ENCODE measurements at places on chromosomes 16 and 17.
A peak's percentile ranks its signal among the peaks of the same experiment; 100 is the strongest.

GRCh38 chr16:11495066-11495407 is 91.7 kb downstream of the LITAF start:
- no peak for DNase-seq

DNA sequence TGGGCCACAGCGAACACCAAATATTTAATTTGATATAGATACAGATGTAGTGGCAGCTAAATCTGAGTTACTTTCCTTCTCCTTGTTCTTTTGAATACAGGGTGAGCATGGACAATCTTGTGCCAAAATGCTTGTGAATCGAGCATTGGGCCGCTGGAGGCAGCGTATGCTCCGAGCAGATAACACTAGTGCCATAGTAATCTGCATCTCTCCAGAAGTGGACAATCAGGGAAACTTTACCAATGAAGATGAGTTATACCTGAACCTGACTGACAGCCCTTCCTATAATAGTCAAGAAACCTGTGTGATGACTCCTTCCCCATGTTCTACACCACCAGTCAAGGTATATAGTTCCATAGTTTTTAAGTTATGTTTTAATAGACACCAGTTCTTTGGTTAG is 21.2 kb upstream of the BCAS3 start:
- DNase-seq, result no peak

DNA sequence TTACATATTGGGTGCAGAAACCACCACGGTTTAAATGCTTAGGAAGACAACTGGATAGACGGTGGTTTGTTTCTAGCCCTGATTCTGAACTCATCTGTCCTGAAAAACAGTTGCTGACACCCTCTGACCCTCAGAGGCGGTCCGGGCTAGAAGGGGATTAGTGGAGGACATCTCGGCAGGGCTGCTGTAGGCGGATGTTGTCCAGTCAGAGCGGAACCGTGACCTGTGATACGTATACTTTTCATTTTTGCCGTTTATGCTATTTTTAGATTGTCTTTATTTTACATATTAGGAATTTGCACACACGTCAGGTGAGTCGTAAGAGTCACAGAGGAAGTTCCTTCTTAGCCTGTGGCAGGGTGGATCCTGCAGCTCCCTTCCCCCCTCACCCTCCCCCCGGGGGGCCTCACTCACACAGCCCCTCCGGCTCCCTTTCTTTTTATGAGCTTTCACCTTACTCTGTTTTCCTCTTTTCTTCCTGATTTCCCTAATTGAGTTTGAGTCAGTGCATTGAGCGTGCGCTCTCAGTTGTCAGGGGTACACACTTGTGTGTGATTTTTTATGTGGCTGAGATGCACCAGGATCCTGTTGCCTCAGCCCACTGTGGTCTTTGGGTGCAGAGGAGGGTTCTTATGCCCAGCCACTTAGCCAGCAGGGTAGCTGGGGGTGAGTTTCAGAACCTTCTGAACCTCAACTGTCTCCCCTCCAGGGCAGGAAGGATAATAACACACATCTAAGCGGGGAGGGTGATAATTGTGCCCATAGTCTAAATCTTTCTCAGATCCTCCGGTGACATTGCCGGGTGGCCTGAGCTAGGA is 211.1 kb upstream of the CHMP6 start:
- no peak for DNase-seq

- no peak for DNase-seq
Measured at GRCh38 chr16:82113741-82114140, 56.3 kb downstream of the MPHOSPH6 start.

DNA sequence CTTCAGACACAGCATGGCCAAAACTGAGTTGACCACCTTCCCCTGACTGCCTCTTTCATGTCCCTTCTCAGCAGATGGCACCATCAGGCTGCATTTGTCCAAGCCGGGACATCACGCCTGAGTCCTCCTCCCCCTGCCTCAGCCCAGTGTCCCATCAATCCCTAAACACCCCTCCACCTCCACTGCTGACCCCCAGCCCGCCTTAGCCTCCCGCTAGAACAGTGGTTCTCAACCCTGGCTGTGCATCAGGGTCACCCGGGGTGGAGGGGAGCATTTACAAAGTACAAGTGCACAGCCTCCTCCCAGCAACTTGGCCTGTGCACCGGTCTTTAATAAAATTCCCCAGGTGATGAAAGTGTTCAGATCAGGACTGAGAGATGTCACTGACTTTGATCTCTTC is 4.0 kb downstream of the C16orf82 start:
- DNase-seq, result no peak

GRCh38 chr17:74252211-74252610 is 21.8 kb upstream of the DNAI2 start:
- no peak for DNase-seq

DNA sequence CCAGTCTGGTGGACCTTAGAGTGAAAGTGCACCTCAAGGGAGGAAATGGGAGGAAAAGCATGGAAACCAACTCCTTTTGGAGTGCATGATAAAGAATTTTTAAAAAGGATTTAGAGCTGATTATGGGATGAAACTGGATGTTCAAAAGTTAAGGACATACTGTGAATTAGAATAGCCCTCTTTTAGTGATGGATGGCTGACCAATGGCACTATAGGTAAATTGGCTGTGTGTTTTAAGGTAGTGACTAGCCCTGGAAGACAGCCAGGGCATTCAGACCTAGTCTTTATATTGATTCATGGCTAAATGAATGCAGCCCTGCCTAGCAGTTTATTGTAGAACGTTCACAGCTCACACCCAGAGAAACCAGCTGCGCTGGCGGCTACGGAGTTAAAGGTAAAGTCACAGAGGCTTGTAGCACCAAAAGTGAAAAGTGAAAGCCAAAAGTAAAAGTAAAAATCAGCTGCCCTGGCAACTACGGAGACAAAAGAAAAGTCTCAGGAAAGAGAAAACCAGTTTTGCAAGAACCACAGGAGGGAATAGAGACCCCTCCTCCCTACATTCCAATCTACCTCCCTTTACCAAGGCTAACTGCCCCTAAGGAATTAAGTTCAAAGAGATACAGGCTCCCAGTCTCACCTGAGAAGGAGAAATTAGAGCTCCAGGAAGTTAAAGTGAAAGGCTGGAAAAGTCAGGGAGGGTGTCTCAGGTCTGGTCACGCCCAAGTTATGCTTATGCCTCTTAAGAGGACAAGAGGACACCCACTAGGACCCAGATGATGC is 21.8 kb downstream of the ACSM1 start:
- no peak for DNase-seq

- no peak for DNase-seq
Measured at GRCh38 chr17:17300624-17301568, 2.3 kb upstream of the NT5M start.

DNA sequence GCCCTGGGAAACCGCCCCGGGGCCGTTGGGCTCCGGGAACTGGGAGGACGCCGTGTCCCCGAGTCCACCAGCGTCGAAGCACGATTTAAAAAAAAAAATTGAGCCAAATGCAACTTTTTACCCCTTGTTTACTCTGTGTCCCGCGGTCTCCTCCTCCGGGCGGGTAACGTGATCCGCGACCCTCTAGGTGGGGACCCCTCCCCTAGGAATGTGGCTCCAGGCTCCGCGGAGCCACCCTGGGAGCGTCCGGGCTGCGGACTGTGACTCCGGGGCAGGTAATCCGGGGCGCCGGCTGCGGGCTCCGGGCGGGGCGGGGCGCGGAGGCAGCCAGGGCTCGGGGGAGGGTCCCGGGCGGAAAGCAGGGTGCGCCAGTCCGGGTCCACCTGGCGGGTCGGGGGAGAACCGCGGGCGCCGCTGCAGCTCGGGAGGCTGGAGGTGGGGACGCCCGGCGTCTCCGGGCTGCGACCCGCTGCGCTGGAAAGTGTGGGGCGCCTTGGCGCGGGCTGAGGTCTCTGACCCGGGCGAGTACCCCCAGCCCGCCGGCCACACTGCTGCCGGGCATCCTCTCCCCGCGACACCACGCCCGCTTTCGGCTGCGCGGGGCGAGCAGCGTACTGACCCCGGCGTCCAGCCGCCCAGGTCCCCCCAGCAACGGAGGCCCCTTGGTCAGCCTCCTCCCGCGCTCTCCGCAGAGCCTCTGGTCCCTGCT is 852 bp upstream of the HELZ start:
- DNase-seq, result no peak

DNA sequence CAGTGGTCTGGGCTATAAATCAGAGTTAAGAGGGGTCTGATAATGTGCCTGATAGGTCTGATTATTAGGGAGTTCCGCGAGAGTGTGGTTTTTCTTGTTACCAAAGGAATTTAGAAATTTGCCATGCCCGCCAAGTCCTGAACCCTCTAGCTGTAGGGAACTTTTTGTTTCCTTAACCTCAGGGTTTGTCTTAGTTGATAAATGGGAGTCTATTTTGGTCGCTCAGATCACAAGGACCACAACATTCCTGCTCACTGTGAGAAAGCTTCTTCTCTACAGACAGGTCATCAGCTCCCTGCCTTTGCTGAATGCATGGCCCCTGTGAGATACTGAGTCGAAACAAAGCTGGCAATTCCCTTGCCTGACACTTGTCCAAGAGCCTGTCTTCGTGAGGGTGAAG is 497.8 kb downstream of the HS3ST4 start:
- DNase-seq, result no peak

DNA sequence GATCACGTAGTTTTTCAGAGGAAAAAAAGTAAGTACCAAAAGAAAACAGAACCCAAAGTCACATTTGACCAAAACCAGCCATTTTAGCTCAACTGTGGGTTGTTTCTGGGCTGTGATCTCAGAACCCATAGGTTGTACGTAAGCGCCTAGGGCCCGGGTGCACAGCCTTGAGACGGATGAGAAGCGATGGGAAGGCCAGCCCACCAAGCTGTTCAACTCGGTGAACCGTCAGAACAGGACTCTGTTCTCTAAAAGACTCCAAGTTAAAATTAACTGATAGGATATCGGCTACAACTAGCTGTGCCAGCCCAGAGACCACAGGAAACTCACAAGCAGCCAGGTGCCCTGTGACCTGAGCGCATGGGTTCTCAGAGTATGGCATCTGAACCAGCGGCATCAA is 28.3 kb downstream of the USP22 start:
- DNase-seq, result no peak

DNA sequence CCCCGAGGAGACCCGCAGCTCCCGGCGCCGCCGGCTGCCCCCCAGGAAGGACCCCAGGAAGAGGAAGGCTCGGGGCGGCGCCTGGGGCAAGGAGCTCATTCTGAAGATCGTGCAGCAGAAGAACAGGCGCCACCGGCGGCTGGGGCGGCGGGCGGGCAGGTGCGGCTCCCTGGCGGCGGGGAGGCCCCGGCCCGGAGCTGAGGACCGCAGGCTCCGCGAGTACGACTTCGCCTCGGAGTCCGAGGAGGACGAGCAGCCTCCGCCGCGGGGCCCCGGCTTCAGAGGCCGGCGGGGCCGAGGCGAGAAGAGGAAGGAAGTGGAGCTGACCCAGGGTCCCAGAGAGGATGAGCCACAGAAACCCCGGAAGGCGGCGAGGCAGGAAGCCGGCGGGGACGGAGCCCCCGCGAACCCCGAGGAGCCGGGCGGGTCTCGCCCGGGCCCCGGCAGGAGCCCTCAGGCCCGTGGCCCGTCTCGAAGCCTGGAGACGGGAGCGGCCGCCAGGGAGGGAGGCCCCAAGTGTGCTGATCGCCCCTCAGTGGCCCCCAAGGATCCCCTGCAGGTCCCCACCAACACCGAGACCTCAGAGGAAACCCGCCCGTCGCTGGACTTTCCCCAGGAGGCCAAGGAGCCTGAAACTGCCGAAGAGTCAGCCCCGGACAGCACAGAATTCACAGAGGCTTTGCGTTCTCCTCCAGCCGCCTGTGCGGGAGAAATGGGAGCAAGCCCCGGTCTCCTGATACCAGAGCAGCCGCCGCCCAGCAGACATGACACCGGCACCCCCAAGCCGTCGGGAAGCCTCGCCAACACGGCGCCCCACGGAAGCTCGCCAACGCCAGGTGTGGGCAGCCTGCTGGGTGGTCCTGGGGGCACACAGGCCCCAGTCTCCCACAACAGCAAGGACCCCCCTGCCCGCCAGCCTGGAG is 22.3 kb upstream of the ZFPM1 start:
- DNase-seq, result no peak

- DNase-seq, result no peak
Measured at GRCh38 chr16:5196204-5196603, 98.6 kb upstream of the EEF2KMT start.

- no peak for DNase-seq
Measured at GRCh38 chr16:47008174-47008573, 34.7 kb upstream of the DNAJA2 start.

DNA sequence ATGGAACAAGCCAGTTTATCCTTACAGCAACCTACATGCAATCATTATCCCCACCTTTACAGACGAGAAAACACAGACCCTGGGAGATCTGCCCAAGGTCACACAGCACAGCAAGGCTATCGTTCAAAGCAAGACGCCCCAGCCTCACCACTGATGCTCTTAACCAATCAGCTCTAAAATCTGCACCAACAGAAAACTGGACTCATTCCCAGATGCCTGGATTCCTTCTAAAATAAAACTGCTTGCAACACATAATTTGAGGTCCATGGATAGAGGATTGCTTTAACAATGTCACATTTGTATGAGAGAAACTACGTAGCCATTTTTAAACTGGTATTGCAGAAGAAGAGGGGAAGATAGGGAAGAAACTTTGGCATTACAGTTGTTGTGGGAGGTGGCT is 6.8 kb downstream of the COTL1 start:
- no peak for DNase-seq

GRCh38 chr17:50361561-50362480 is 11.2 kb downstream of the MRPL27 start:
- DNase-seq, result no peak

- DNase-seq, result no peak
Measured at GRCh38 chr17:69287168-69287567, 39.8 kb downstream of the ABCA5 start.

GRCh38 chr16:19595043-19595767 is 39.7 kb downstream of the VPS35L start:
- no peak for DNase-seq

- peak; percentile 50 for DNase-seq
Measured at GRCh38 chr17:48215583-48216139, 108.1 kb downstream of the SNX11 start.

- peak; percentile 17 for DNase-seq
Measured at GRCh38 chr17:2898255-2898926, 102.2 kb downstream of the RAP1GAP2 start.

GRCh38 chr17:1605681-1606351 is 22.8 kb downstream of the SLC43A2 start:
- DNase-seq, result no peak

DNA sequence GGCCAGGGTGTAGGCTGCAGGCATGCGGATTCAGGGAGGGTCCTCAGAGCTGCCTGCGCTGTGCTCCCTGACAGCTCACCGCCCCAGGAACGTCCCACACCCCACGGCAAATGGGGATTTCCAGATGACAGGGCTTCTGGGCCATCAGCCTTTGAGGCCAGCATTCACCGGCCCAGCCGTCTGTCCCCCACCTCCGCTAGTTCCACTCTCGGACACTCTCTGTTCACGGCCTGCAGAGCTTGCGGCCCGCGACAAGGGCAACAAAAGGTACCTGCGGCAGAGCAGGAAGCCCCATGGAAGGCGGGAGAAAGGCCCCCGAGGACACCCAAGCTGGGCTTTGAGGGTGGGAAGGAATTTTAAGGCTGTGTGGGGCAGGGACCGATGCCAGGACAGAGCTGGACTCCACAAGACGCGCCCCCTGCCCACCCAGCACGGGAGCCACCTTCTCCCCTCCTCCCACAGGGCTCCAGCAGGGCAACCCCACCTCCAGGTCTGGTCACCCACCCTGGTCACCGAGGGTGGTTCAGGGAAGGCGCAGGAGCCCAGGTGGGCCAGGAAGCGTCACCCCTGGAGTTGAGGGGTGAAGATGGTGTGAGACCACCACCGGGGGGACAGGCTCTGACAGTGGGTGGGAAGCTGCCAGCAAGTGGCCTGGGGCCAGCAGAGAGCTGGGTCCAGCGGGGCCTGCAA is 5.6 kb upstream of the CYBA start:
- DNase-seq, result no peak

- DNase-seq, result no peak
Measured at GRCh38 chr17:74478420-74479100, 12.1 kb downstream of the CD300A start.

Measured in NCI-H187 treated with DMSO at 0.1 percent for 48 hours (cell line).